Lung microvascular endothelial cell (primary cell): ENCODE measurements at places on chromosomes 11 and 22.
A peak's percentile ranks its signal among the peaks of the same experiment; 100 is the strongest.

GRCh38 chr22:30804626-30805025, 110.0 kb downstream of the OSBP2 start:
- no peak for DNase-seq

- peak; percentile 43 for DNase-seq
Observed at GRCh38 chr11:28704801-28705200, 596.6 kb downstream of the METTL15 start.

GRCh38 chr11:27412192-27412691, 49.2 kb upstream of the CCDC34 start:
- DNase-seq, result no peak

DNA sequence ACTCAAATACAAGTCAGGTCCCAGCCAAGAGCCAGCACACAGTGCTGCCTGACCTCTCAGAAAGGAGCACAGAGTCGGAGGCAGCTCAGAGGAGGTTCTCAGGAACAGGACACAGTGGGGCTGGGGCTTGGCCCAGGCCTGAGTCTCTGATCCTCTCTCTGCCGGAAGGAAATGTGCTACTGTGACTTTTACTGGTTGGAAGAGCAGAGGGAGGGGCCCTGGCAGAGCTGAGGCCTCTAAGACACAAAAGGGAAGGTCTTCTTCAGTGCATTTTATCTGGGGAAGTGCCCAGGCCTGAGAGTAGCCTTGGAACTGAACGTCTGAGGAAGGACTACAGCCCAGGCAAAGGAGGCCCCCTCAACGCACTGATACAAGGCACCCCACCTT, 16.2 kb upstream of the CASTOR1 start:
- DNase-seq, result peak; percentile 34

GRCh38 chr11:2975594-2975993, 16.5 kb downstream of the NAP1L4 start:
- DNase-seq, result peak; percentile 77

- no peak for DNase-seq
Observed at GRCh38 chr11:76526878-76527277, 82.1 kb downstream of the EMSY start.

DNA sequence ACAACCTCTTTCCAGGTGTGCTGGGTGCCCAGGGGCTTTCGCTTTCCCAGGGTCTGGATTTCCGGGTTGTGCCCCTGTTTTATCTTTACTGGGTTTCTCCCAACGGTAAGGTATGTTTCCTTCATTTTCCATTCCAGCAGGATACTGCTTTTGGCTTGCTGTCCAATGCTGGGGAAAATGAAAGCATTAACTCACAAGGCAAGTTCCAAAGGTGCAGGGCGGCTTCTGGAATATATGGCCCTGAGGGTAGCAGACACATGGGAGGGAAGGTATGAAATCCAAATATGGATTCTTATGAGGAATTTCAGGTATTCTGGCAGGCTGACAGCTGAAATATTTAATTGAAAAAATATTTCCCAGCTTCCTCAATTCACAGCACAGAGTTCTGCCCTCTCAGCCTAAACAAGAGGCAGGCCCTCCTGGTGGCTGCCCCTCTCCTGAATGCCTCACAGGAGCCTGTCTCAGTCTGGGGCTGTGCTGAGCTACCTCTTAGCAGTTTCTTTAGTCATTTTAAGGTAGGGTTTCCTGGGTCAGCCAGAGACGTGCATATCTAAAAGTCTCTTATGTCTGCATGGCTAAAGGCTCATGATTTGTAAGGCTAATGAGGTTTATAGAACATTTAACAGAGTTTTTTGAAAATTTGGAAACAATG, 318.6 kb upstream of the B3GAT1 start:
- no peak for DNase-seq

- DNase-seq, result no peak
Observed at GRCh38 chr11:18364495-18365073, 29.8 kb upstream of the LDHA start.

- no peak for DNase-seq
Observed at GRCh38 chr22:17917490-17917983, 106.8 kb downstream of the MICAL3 start.

DNA sequence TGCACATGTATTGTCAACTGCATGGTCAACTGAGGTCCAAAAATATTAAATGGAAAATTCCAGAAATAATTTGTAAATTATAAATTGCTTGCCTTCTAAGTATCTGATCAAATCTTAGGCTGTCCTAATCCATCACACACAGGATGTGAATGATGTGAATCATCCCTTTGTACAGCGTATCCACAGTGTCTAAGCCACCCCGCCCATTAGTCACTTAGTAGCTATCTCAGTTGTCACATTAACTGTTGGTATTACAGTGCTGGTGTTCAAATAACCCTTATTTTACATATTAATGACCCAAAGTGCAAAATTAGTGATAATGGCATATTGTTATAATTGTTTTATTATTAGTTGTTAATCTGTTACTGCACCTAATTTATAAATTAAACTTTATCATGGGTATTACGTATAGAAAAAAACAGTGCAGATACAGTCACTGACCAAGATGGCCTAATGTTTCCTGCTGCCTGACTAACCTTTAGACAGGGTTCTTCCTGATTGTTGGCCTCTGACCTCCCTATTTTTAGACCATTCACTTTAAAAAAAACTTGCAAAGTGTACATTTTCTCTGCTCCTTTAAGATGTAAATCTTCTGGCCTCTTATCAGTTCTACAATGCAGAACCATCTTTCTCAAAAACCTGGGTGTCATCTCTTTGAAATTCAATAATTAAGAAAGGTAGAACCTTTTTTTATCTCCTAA, 2.9 kb upstream of the SVIP start:
- DNase-seq, result peak; percentile 40

DNA sequence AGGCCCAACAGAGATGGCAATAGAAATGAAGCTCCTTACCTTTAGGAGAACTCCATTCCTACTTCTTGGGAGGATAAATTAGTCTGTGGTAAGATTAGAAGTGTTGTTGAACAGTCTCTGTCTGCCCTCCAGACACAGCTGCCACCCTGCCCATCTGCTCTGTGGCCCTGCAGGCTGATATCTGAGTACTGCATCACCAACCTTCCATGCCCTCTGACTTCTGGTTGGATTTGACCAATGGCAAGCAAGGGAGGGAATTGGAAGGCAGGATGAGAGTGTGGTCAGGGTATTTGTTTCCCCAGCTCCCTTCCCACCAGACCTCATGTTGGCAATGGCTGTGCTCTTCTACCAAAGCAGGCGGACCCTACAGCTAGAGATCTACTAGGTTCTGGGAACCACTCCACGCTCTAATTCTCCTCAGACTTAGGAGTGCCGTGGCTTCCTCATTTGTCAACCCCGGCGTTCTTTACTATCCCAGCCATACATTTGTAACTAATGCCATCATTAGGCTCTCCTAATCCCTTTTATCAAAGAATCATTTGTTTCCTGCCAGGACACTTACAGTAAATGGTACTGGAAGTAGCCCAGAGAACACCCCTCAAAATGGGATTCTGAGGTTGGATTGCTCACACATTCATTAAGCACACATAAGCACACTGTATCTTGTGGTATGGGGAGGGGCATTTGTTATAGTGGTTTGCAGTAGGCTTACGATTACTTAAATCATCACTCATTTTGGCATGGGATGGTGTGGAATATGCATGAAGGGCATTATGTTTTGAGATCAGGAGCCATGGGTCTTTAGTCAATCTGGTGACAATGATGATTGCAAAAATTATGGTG, 35.4 kb upstream of the CD44 start:
- DNase-seq, result no peak

DNA sequence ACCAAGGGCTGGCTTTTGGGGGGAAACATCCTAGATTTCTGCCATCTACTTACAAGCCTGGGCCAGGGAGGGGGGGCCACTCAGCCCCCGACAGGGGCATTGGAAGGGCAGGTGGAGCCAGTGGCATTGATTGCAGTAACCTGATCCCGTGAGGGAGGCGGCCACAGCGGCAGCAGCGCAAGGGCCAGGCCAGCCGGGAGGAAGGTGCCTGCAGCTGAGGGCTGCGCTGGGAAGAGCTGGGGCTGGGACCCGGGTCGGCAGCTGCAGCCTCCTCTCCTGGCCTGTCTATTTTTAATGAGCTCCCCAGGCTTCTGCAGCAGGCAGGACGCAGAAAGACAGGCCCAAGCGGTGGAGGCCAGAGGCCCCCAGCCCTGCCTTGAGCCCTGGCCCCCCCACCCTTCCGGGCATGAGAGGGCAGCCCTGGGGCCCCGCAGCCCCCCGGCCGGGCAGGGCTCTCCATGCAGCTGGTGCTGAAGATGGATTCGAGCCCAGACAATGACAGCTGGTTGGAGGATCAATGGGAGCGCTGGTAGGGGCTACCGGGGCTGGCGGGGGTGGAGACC, 10.6 kb downstream of the FREY1 start:
- DNase-seq, result no peak

DNA sequence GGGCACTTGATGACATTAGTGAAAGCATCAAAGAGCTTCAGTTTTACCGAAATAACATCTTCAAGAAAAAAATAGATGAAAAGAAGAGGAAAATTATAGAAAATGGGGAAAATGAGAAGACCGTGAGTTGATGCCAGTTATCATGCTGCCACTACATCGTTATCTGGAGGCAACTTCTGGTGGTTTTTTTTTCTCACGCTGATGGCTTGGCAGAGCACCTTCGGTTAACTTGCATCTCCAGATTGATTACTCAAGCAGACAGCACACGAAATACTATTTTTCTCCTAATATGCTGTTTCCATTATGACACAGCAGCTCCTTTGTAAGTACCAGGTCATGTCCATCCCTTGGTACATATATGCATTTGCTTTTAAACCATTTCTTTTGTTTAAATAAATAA, 10.6 kb downstream of the REXO2 start:
- no peak for DNase-seq

- peak; percentile 78 for DNase-seq
Observed at GRCh38 chr11:12189543-12190235, 79.3 kb downstream of the MICAL2 start.

DNA sequence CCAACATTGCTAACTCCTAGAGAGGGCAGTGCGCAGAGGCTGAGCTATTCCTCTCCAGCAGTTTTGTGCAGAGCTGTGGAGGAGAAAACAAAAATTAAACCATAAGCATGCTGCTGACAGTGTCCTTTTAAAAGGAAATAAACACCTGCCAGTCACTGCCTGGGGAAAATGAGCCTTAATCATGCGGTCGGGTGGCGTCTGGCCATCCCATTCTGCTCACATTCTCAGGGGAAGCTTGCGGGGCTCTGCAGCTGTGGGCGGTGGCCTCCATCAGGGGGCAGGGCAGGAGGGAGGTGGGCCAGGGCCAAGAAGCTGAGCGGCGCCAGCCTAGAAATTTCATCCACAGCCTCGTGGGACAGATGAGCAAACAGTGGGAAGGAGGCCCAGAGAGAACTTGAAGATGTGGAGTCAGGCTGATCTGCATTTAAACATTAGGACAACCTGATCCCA, 71.0 kb upstream of the TP53I11 start:
- peak; percentile 32 for DNase-seq

- no peak for DNase-seq
Observed at GRCh38 chr11:73201888-73202780, 15.9 kb upstream of the P2RY2 start.

DNA sequence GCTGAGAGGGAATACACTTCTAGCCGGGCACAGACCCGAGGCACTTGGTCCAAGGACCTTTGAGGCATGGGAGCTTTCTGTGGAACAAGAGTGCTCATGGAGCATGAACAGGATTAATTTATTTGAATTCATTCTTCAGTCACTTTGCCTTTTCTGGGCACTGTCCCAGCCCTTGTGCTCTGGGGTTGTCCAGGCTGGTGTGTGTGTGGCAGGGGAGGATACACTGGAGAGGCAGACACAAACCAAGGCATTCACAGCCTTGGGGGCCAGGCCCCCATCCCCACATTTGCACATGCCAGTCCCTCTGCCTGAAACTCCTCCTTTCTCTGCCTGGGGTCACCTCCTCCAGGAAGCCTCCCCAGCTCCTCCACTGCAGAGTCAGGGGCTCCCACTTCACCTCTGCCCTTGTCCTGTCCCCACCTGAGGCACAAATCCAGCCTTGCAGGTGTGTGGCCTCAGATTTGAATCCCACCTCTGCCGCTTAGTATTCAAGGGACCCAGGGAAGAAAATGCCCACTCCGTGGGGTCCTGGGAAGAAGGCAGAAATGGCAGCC, 55.5 kb downstream of the MYO7A start:
- no peak for DNase-seq

DNA sequence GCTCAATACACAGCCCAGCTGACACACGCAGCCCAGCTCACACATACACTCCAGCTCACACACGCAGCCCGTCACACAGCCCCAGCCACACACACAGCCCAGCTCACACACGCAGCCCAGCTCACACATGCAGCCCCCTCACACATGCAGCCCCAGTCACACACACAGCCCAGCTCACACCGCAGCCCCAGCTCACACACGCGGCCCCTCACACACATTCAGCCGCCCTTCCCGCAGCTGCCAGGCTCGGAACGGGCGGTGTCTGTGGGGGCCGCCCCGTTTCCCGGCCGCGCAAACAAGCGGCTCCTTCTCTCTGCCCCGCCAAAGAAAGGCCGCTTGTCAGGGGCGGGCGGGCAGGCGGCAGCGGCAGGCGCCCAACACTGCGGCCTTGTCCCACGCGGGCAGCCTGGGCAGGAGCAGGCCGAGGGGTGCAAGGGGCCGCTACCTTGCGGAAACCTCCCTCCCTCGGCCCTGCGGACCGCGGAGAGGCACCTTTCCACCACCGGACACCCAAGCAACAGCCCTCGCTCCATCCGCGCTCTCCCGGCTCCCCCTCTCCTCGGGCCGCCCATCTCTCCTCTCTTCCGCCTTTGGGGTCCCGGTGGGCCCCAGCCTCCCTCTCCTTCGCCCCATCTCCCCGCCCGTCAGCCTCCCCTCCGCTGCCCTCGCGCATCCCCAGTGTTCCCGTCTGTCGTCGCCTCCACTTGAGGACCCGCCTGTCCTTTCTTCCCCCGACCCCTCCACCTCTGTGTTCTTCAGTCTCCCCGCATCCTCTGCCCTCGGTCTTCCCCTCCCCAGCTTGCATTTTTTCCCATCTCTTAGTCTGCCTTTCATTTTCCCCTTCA, 2.2 kb downstream of the PHLDB1 start:
- DNase-seq, result peak; percentile 56

DNA sequence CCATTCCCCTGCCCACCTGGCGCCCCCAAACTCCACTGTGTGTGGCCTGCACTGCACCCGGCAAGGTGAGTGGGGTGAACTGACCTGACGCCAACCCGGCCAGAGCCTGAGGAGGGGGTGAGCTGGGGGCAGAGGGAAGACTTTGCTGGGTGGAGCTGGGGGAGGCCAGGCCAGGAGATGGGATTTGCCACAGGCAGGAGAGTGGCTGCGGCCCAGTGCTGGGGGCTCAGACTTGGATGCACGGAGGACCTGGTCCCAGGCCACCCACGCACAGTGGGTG, 17.8 kb upstream of the FLRT1 start:
- no peak for DNase-seq

GRCh38 chr11:13294178-13294577, 16.6 kb downstream of the BMAL1 start:
- DNase-seq, result no peak

- peak; percentile 63 for DNase-seq
Observed at GRCh38 chr22:20111045-20111688, 4.7 kb upstream of the RANBP1 start.

GRCh38 chr11:57313071-57313787, 11.5 kb downstream of the TNKS1BP1 start:
- no peak for DNase-seq

GRCh38 chr11:34614344-34615104, 6.4 kb upstream of the EHF start:
- DNase-seq, result no peak
